ENCODE measurements at places on chromosomes 2 and 18. TPM values are rescaled to one million over a fixed set of nuclear protein-coding genes. Genes with fewer than 3 reads are reported as not detected.

The CPLX4 gene
- total RNA-seq, result not detected

The GPBAR1 gene
- 0.10 TPM for total RNA-seq

The EVX2 gene
- total RNA-seq, result not detected

The ANO7 gene
- total RNA-seq, result 1.6 TPM

The TMBIM1 gene
- 142 TPM for total RNA-seq

The IL1RL2 gene
- not detected for total RNA-seq

The TMEM200C gene
- total RNA-seq, result not detected

The ST8SIA3 gene
- not detected for total RNA-seq

The SLC25A52 gene
- not detected for total RNA-seq

The DNAJC5G gene
- 0.98 TPM for total RNA-seq

The ACTG2 gene
- 0.67 TPM for total RNA-seq

The ATAD2B gene
- total RNA-seq, result 19.6 TPM

The C18orf54 gene
- total RNA-seq, result 7.0 TPM

The COL4A4 gene
- total RNA-seq, result under 0.01 TPM

The OXER1 gene
- not detected for total RNA-seq

The RFX8 gene
- total RNA-seq, result 0.57 TPM

The MGAT4A gene
- total RNA-seq, result 100 TPM

The CTNNA2 gene
- total RNA-seq, result not detected

The FOXD4L1 gene
- total RNA-seq, result not detected

The NDUFS1 gene
- 93.1 TPM for total RNA-seq

The SMAD2 gene
- 37.6 TPM for total RNA-seq

The SP5 gene
- under 0.01 TPM for total RNA-seq

The SCN1A gene
- total RNA-seq, result not detected

The PCBP1 gene
- total RNA-seq, result 65.3 TPM

The SULT1C2 gene
- not detected for total RNA-seq

The NOSTRIN gene
- total RNA-seq, result 0.65 TPM

The UGT1A5 gene
- not detected for total RNA-seq

The MDH1B gene
- 0.33 TPM for total RNA-seq

The FAM110C gene
- total RNA-seq, result under 0.01 TPM

The TUBA4B gene
- total RNA-seq, result not detected

The LRATD1 gene
- total RNA-seq, result 6.2 TPM

The BBS5 gene
- total RNA-seq, result 2.6 TPM

The NOL4 gene
- total RNA-seq, result 0.29 TPM

The GALR1 gene
- not detected for total RNA-seq

The TLX2 gene
- not detected for total RNA-seq

The NEB gene
- total RNA-seq, result 1.2 TPM

The UGT1A7 gene
- not detected for total RNA-seq

The EPB41L3 gene
- 60.9 TPM for total RNA-seq

The PID1 gene
- under 0.01 TPM for total RNA-seq

The RGPD6 gene
- 44.2 TPM for total RNA-seq

The RGPD3 gene
- total RNA-seq, result 0.38 TPM
